Activated CD8-positive, alpha-beta T cell treated with anti-CD3 and anti-CD28 coated beads for 36 hours (primary cell): ENCODE measurements at places on chromosomes 2 and 18. TPM values are rescaled to one million over a fixed set of nuclear protein-coding genes. Genes with fewer than 3 reads are reported as not detected.

DNA sequence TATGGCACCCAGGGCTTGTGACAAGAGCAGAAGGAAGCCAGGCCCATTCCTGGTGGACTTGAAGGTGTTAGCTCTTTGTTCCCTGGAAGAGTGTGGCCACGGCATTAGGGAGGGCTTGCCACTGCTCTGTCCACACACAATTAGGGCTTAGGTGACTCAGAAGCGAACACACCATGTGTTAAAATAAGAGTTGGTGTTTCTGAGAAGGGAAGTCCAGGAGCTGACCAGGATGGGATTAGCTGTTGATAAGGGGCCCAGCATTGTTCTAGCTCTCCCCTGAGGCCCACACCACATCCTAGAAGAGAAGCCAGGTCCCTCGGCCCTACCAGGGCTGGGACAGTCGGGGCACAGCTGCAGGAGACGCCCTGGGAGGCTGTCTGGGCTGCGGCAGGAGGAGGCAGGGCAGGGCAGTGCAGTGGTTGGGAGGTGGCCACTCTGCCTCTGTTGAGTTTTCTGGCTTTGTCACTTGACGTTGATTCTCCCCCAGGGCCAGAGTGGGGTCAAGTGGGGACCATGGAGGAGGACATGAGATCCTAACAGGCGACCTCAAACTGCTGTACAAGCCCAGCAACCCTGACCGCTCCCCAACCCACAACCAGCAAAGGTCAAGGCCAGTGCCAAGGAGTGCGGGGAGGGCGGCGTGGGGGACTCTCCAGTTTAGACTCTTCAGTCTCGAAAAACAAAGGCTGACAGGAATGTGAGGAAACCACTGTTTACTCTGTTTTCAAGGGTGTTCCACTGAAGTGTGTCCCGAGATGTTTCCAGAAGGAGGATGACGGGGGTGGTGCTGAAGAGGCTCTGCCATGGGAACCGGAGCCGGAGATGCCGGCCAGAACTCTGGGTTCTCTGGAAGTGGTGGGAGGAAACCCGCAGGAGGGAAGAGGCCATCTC is 16.8 kb downstream of the GNLY start:
- no peak overlapping the region for H3K4me3 ChIP-seq
- H3K4me1 ChIP-seq: peaks cover 5% of the 10 kb centered on the region
- no peaks in the 10 kb centered on the region for H3K36me3 ChIP-seq
- no peak overlapping the region for H3K27ac ChIP-seq

DNA sequence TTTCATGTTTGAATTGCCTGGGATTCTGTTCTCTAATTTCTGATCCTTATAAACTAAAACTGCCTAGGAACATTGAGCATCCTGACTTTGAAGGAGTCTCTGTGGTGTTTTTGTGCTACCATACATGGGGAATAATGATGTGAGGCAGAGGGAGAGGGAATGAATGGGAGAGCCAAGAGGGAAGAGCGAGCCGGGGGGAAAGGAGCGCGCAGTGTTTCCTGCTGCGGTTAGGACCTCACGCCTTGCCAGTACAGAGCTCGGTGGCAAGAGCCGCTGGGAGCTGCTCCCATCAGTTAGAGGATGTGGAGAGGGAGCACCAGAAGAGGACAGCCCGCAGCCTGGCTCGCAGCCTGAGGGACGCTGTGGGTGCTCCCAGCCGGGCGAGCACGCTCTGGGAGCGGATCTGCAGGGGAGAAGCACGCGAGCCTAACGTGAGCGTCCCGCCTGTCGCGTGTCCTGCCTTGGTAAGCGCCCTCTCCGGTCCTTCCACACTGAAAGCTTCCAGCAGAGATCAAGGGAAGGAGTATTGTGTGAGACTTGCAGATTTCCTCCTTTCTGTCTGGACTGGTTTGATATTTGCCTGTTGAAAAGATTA is 114.7 kb downstream of the FAM210A start:
- peak overlapping the region; percentile 93 for H3K27ac ChIP-seq
- no peaks in the 10 kb centered on the region for H3K27me3 ChIP-seq
- peak overlapping the region; percentile 76 for H3K4me3 ChIP-seq
- H3K36me3 ChIP-seq: peaks cover 17% of the 10 kb centered on the region

- H3K36me3 ChIP-seq: no peaks in the 10 kb centered on the region
- no peak overlapping the region for H3K4me3 ChIP-seq
- H3K27me3 ChIP-seq: no peaks in the 10 kb centered on the region
- no peak overlapping the region for H3K27ac ChIP-seq
Observed at GRCh38 chr18:68822926-68823325, 25.0 kb downstream of the CCDC102B start.

DNA sequence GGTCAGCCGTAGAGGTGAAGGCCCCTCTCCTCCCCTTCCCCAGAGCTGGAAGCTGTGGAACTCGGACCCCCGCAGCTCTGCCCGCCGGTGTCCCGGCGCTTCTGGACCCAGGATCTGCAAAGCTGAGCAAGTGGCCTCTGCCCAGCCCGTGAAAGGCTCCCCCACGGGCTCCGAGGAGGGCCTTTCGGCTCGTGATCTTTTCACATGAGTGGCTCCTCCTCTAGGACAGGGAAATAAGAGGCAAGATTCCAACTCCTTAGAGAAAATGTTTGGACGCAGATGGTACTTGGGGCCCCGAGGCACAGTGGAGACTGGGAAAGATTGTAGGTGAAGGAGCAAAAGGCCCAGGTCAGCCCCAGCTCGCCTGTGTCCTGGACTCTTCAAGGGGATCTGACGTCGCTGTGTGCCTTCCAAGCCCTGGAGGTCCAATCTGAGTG is 48.2 kb upstream of the SP3 start:
- DNase-seq: no peak
- H3K27ac ChIP-seq: peak overlapping the region; percentile 48
- peaks cover 6% of the 10 kb centered on the region for H3K27me3 ChIP-seq
- no peak overlapping the region for H3K4me3 ChIP-seq

- no peaks in the 10 kb centered on the region for H3K27me3 ChIP-seq
- no peak overlapping the region for H3K27ac ChIP-seq
- no peak for DNase-seq
- H3K36me3 ChIP-seq: no peaks in the 10 kb centered on the region
- no peak overlapping the region for H3K4me3 ChIP-seq
- peaks cover 19% of the 10 kb centered on the region for H3K4me1 ChIP-seq
Observed at GRCh38 chr18:3044931-3045698, 32.2 kb upstream of the LPIN2 start.

GRCh38 chr2:38739524-38739923 is 11.6 kb downstream of the SRSF7 start:
- no peaks in the 10 kb centered on the region for H3K27me3 ChIP-seq
- H3K4me1 ChIP-seq: peaks cover 31% of the 10 kb centered on the region
- peaks cover 69% of the 10 kb centered on the region for H3K36me3 ChIP-seq

DNA sequence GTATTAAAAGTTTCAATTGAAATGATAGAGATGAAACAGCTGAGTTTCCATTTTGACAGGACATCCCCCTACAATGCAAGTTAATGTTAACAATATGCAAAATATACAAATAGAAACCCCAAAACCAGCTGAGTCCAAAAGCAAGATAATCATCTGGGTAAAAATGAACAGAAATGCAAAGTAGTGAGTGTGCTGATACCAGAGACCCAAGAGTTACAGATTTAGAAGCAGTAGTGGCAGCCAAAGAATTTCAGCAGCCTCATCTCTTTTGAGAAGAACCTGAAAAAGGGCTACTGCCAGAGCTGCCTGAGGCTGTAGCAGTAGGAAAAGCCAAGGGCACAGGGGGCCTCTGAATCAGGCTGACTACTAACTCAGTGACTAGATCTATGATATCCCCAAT is 82.6 kb downstream of the THADA start:
- H3K36me3 ChIP-seq: peaks cover 27% of the 10 kb centered on the region
- H3K27me3 ChIP-seq: no peaks in the 10 kb centered on the region
- no peak overlapping the region for H3K4me3 ChIP-seq
- DNase-seq: no peak
- H3K4me1 ChIP-seq: peaks cover 42% of the 10 kb centered on the region

DNA sequence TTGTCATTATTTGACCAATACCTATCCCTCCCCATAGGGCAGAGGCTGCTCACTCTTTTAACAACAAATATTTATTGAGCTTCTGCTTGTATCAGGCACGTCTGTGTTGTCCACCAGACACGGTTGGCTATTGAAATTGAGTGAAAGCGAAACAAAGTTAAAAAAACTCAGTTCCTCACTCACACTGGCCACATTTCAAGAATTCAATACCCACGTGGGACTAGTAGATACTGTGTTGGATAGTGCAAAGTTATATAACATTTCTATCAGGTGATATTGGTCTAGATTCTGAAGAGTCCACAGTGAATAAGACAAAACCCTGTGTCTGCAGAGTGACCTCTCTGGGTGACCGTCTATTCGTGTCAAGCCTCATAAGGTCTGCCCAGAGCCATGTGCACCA is 43.9 kb upstream of the GALR1 start:
- H3K27me3 ChIP-seq: no peaks in the 10 kb centered on the region
- DNase-seq: no peak
- H3K36me3 ChIP-seq: no peaks in the 10 kb centered on the region
- H3K4me3 ChIP-seq: no peak overlapping the region
- H3K4me1 ChIP-seq: peaks cover 30% of the 10 kb centered on the region
- H3K27ac ChIP-seq: no peak overlapping the region

- no peak overlapping the region for H3K4me3 ChIP-seq
- DNase-seq: no peak
- H3K27ac ChIP-seq: no peak overlapping the region
- peaks cover 11% of the 10 kb centered on the region for H3K4me1 ChIP-seq
Observed at GRCh38 chr2:39994151-39994550, 215.1 kb upstream of the THUMPD2 start.

GRCh38 chr2:224136396-224136795 is 97.3 kb upstream of the SERPINE2 start:
- no peak for DNase-seq
- no peaks in the 10 kb centered on the region for H3K36me3 ChIP-seq
- peaks cover 18% of the 10 kb centered on the region for H3K27me3 ChIP-seq
- H3K4me1 ChIP-seq: no peaks in the 10 kb centered on the region
- no peak overlapping the region for H3K4me3 ChIP-seq

DNA sequence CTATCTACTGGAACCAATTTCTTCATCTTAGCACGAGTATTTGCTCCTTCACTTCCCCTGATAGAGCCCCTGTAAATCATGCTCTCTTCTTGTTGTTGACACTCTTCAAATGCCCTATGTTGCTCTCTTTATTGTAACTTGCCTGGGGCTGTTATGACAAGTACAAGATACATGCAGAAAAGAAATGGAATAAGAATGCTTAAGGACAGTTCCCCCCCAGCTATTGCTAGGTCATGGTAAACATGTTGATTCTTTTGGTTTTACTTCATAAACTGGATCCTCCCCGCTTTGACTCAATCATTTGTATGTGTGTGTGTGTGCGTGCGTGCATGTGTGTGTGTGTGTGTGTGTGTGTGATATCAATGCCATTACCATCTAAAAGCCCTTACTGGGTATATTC is 368.5 kb upstream of the CNTNAP5 start:
- DNase-seq: no peak
- no peak overlapping the region for H3K27ac ChIP-seq
- H3K4me1 ChIP-seq: no peaks in the 10 kb centered on the region
- no peak overlapping the region for H3K4me3 ChIP-seq
- H3K27me3 ChIP-seq: no peaks in the 10 kb centered on the region

Gene IL1RN
- 0.50 TPM for total RNA-seq

Gene CFC1
- not detected for total RNA-seq

Gene ERBB4
- total RNA-seq: not detected

Gene ANKRD36C
- 41.5 TPM for total RNA-seq

Gene NPAS2
- 15.2 TPM for total RNA-seq

Gene RND3
- total RNA-seq: not detected

Gene COL3A1
- total RNA-seq: not detected

Gene LOXHD1
- total RNA-seq: 0.45 TPM
